GM12864 (cell line): ENCODE measurements at places on chromosomes 5 and 9.

DNA sequence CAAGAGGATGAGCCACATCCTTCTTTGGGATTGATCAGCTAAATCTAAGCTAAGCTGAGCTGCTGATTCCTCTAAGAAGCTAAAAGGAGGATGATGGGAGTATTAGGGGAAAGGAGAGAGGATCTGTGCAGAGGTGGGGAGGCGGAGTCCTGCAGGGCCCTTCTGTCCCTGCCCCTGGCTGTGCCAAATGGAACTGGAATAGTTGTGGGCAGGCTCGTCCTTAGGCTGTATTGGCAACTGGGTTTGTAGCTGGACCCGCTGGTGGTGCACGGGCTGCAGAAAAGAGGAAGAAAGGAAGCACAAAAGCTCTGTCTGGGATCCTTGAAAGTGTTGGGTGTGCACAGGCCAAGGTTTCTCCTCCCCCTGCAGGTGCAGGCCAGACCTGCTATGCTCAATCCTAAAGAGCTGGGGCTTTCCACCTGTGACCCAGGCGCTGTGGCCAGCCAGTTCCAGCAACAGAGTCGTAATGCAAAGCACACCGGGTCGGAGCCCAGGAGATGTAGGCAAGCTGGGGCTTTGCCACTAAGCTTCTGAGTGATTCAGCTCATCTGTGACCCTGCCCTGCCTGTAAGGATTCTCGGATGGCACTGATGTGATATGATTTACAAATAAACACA is 9.8 kb downstream of the CLTB start:
- no peak for DNase-seq

- DNase-seq, result no peak
Observed at GRCh38 chr9:107976767-107977166, 487.2 kb upstream of the KLF4 start.

DNA sequence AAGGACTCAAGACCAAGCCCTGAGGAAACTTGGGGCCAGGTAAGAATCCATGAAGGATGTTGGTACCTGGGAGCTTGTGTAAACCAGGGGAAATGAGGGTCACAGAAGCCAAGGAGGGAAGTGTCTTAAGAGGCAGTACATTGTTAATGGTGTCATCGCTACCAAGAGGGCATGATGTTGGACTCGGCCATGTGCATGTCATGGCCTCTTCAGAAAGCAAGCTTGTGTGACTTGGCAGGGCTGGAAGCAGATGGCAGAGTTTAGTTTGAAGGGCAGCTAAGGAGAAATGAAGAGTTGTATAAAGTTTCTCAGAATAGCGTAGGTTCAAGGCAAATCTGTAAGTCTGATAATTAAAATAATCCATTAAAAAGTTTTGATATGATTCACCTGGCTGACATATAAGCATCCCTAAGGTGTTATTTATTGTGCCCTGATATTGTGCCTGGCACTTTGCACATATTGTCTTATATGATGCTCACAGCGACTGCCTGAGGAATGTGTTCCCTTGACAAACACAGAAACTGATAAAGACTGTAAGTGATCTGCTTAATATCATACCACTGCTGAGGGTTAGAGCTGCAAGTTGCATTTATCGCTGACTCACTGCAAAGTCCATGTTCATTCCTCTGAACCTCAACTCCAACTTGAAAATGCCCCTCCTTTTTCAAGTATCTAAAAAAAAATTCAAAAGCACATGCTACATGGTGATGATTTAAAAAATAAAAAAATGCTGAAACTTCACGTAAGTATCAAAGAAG is 81.3 kb upstream of the PTPN3 start:
- DNase-seq, result no peak

DNA sequence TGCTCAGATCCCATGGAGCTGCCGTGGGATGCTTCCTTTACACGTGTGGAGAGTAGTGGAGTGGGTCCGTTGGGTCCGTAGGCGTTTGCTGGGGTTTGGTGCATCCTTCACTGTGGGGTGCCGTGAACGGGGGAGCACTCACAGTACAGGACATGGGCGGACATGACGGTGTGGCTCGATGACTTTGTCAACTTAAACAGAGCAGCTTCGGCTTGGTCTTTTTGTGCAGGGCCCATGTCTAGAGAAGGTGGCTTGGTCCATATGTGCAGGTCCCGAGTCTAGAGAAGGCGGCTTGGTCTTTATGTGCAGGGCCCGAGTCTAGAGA is 26.4 kb upstream of the EXOC3 start:
- no peak for DNase-seq

- no peak for DNase-seq
Observed at GRCh38 chr9:75471549-75472114, 383.3 kb downstream of the OSTF1 start.

GRCh38 chr5:11251247-11251646 is 490.2 kb upstream of the DAP start:
- DNase-seq, result no peak

DNA sequence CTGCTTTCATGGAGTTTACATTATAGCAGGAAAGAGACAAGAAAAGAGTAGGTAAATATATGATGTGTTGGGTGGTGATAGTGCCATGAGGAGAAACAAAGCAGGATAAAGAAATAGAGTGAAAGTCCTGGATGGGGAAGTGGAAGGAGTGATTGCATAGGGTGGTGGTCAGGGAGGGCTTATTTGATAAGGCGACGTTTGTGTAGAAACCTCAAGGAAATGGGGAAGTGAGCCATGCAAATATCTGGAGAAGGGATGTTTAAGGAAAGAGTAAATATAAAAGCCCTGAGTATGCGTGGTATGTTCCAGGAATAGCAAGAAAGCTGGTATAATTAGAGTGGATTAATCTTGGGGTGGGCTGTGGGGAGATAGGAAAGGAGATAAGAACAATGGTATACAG is 134.7 kb upstream of the SV2C start:
- no peak for DNase-seq

- DNase-seq, result no peak
Observed at GRCh38 chr5:150527808-150528207, 19.9 kb downstream of the NDST1 start.

GRCh38 chr9:33256236-33256635 is 8.3 kb downstream of the BAG1 start:
- DNase-seq, result no peak

DNA sequence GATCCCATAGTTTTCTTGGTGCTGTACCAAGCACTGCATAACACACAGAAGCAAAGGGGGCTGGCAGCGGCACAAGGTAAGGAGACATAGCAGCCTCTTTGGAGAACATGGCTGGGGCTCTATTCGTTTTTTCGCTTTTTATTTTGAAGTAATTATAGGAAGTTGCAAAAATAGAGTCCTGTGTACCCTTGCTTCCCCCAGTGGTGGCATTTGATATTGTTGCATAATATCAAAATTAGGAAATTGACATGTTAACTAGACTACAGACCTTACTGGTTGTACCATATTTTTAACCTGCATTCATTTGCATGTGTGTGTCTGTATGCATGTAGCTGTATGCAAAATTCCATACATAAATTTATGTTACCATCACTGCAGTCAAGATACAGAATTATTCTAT is 6.6 kb upstream of the UBQLN1 start:
- DNase-seq, result no peak
